Caudate nucleus (tissue), 63 donors: ENCODE measurements at places on chromosomes 12 and 14.

GRCh38 chr14:51933191-51933590 lies 56.2 kb upstream of the RTRAF start:
- no peak for DNase-seq

DNA sequence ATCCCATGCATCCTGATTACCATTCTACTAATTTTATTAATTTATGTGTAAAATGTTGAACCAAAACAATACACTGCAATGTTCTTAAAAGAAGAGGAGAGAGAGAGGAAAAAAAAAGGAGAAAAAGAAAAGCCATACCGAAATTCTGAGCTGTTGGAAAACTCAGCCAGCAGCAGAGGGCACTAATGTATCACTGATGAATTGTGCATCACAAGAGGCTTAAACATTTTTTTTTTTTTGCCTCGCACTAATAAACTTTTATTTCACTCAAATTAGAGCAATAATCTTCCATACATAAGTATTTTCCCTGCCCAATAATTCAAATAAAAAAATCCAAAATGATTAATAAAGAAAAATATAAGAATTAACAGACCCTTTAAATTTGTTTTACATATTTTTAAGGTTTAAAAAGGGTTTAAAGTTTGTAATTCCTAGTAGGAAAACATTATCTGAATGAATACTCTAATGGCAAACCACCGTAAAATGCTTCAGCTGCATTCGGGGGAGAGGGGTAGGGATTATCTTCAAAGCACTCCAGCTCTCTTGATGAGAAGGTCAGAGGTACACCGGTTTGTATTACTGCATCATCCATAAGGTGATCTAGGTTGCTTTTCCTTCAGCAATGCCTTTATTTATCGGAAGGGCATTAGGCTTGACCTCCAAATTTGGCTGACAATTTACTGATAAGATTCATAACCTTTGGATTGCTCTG lies 41.9 kb downstream of the ATP23 start:
- no peak for DNase-seq

DNA sequence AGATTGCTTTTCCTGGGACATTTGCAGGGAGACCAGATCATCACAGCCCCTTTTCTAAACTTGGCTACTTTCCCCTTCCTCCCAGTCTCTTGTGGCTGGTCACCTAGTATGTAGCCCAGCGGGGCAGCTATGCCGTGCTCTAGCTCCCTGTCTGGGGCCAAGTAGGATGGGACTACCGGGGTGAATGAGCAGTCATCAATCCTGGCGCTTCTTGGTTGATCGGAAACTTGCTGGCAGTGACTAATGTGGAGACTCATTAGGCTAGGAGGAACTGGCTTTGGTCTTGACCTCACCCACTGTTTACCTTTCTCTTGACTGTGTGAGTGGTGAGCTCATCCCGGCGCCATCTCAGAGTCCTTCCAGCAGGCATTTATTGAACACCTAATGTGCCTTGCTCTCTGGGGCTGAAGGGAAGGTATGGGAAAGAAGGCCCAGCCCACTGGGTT lies 15.9 kb downstream of the PLEKHG3 start:
- DNase-seq = no peak

GRCh38 chr12:94242901-94243300 lies 94.5 kb downstream of the PLXNC1 start:
- no peak for DNase-seq

DNA sequence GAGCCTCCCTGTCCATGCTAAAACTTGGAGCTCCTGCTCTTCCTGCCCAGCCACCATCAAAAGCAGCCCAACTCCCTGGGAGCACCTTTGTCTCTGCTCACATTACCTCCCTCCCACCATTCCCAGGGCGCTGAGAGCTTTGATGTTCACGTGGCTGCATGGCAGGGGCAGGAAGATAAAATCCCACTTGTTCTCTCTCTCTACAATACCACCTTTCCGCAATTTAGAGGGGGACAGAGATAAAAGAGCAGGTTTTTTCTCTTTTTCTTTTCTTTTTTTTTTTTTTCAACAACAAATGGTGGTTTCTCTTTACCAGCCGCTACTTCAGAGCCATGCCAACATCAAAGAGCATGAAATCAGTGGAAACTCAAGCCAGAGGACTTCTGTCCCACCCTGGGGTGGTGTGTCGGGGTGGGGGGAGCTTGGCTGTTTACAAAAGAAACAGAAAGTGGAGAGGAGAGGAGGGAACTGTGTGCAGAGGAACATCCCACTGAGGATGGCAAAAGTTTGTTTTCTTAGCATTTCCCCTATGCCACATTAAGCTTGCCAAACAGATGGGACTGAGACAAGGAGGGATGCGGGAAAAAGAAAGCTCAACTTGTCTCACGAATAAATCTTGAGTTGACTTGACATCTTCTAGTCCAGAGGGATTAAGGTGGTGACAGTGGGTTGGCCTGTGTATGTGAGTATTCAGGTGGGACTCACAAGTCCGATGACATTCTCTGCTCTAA lies 103.7 kb upstream of the NUDT4 start:
- DNase-seq = no peak

- peak; percentile 50 for DNase-seq
Measured at GRCh38 chr12:7935590-7936581, at the start of gene SLC2A3. Gene SLC2A3 (minus strand): TSS chr12:7936187. CDS start chr12:7936034, 153 bp downstream.

DNA sequence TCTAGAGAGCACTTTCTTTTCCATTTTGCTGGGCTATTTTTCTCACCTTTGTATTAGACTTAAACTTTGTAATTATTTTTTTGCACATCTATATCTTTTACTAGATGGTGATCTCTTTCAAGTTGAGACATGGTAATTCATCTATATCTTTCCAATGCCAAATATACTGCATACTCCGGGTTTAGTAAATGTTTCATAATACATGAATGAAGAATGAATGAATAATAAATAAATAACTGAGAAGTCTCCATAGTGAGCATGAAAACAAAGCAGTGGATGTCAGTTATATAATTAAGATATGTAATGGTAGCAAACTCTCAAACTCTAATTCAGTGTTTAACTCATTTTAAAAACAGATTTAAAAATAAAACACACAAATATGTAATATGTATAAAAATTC lies 342.5 kb upstream of the KITLG start:
- no peak for DNase-seq

DNA sequence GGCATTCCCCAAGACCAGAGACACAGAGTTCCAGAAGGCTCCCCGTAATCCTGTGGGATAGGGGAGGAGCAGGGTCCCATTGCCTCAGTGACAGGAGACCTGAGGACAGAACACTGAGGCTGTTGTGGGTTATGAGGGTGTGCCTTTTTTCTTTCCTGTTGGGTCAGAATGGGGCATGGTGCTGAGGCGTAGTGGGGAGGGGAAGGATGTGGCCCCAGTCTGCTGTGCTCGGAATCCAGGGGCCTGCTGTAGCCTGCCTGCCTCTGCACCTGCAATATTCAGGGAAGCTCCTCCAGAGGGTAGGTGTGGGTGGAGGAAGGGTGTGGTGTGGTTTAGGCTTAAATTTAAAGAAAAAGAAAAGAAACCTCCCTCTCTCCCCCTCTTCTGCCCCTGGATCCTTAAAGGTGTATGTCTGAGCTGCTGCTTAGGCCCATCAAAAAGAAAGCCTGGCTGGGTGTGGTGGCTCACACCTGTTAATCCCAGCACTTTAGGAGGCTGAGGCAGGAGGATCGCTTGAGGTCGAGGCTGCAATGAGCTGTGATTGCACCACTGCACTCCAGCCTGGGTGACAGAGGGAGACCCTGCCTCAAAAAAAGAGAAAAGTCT lies 18.7 kb downstream of the PLEKHG3 start:
- DNase-seq = no peak

GRCh38 chr14:72925815-72926291 lies 411 bp upstream of the DCAF4 start:
- no peak for DNase-seq
